ENCODE measurements at places on chromosomes 13 and 19.
A peak's percentile ranks its signal among the peaks of the same experiment; 100 is the strongest.

- no peak for DNase-seq
Measured at GRCh38 chr19:28943651-28944050, 269.3 kb downstream of the UQCRFS1 start.

- no peak for DNase-seq
Measured at GRCh38 chr19:33809960-33810359, 13.3 kb downstream of the KCTD15 start.

DNA sequence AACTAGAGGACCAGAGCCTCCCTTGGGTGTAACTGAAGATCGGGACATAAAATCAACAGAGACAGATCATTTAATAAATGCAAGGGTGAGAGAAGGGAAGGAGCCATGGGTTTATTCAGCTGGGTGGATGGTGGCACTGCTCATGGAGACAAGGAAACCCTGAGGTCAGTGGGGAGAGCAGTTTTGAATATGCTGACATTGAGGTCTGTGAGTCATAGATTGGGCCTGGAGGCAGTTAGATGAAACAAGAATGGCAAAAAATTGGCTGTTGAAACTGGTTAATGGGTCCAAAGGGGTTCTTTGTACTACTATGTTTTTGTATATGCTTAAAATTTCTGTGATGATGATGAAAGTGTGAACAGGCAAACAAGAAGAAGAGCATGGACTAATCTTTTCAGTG is 5.1 kb upstream of the GTF3A start:
- DNase-seq: no peak

- no peak for DNase-seq
Measured at GRCh38 chr13:20492641-20493040, 33.0 kb downstream of the CRYL1 start.

DNA sequence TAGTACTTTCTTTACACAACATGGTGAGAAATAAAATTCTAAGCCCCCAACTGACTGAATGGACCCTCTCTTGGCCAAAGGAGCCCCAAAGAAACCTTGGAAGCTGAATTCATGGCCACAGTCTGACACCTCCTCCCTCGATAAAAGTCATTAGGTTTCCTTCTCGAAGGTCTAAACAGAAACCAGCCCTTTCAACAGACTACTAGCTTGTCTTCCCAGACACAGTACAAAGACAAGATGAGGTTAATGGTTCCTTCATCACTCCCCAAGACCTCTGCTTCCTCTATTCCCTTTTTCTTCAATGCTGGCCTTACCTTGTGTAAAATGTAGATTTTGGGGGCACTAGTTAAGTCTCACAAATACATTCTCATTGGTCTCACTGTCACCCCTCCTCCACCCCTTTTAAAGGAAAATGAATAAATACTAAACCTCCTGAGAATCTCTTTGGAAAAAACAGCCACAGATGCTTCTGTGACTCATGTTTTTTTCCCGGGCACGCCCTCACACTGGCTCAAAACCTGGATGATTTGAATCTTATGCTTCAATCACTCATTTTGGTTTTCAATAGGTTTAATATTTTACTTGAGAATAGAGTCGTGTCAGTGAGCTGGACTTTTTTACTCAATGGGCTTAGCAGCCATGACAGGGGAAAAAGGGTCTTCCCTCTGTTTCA is 65.8 kb upstream of the MED4 start:
- DNase-seq: no peak

GRCh38 chr19:4870025-4870700 is 2.7 kb upstream of the PLIN3 start:
- peak; percentile 79 for DNase-seq

DNA sequence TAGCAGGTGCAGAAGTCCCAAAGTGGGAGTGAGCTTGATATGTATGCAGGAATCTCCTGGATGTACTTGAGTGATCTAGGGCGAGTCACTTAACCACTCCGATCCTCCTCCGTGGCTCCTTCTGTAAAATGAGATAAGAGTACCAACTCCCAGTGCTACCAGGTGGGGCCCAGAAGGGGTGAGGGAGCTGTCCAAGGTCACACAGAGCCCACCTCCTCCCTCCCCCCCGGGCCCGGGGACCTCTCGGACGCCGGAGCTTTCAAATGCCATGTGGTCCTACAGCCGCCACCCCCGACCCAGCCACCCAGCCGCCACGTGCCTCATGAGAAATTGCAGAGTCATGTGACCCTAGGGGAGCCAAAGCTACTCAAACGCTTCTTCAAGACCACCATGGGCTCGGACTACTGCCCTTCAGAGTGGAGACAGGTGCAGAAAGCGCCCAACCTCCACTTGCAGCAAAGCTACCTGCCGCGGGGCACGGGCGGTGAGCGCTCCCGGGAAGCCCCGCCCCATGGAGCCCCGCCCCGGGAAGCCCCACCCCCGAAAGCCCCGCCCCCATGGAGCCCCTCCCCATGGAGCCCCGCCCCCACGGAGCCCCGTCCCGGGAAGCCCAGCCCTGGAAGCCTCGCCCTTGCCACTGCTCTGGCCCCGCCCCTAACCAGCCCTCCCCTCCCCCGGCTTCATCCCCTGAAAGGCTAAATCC is 10.1 kb upstream of the ZNF358 start:
- no peak for DNase-seq

All from kidney epithelial cell (primary cell).